EH (cell line): ENCODE measurements at places on chromosomes 12 and 14.

DNA sequence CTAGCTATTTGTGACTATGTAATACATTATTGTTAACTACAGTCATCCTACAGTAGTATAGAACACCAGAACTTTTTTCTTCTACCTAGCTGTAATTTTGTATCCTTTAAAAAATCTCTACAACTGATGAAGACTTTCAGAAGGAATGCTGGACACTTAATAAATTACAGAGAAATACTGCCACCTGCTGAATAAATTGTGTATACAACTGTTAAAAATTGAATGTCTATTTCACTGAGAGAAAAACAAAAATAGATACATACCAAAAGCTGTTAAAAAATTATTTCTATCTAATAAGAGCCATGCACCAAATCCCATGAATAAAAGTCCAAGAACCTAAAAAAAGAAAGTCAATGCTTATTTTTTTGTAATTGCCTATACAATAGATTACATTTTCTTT, 6.6 kb downstream of the TSPAN19 start:
- peak; percentile 30 for DNase-seq

DNA sequence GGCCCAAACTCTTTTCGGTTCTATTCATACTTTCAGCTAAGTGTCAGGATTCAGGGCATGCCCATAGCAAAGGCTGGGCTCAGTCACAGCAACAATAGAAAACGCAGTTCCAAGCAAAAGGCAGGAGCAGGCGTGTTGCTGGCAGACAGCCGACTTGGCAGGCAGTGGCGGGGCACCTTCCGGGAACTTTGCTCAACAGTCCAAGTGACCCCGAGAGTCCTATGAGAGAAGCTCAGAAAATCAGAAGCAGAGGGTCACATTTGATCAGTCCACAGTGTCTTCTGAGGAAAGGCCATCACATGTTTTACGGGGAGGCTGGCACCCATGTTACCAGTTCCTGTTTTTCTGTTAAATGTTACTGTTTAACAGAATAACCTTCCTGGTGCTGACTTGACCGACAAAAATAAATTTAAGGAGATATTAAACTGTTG, 115.0 kb downstream of the DACT1 start:
- DNase-seq = no peak

DNA sequence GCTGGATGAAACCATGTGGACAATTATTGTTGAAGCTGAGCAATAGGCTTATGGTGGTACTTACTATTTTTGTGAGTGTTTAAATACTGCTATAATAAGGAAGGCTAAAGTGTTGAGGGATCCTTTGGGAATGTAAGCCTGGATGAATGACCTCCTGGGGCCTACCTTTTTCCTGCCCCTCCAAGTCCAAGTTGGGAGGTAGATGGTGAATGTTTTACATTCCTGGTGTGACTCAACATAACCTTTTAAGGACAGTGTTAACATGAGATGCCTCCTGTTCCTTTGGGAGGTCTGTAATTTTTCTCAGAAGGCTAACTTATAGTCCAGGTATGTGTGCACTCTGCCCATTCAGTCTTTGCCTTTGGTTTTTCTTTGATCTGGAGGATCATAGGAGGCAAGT, 315.9 kb downstream of the NRXN3 start:
- no peak for DNase-seq

- DNase-seq = no peak
These were observed 9.4 kb downstream of the TMEM63C start for GRCh38 chr14:77190977-77191376.

DNA sequence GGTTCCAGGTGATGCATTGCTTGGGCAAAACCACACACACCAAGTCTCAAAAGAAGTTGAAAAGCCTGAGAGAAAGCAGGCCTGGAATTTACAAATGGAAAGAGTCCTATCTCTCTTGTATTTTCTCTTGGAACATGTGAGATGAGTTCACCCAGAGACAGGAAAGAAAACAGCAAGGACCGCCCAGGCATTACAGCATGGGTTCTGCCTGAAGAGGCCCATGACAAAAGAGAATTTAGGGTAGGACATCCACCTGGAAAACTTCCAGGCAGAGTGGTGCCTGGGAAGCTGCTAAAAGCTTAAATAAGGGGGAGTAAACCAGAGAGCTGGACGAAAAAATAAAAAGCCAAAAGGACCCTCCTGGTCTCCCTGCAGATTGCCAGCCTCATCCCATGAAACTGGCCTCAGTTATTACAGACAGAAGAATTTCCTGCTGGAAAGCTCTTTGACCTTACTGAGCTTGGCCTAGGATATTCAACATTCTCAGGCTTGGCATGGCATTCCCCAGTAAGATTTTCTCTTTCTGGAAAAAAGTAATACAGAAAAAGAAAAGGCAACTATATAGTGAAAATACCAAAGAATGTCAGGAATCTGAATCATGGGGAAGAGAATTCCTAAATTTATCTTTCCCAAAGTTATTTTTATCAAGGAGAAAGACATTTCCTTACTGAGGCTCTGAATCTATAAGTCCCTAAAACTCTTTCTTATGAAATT, 121.3 kb upstream of the NUDT4 start:
- peak; percentile 61 for DNase-seq
